ENCODE measurements at places on chromosomes 2 and 18.

DNA sequence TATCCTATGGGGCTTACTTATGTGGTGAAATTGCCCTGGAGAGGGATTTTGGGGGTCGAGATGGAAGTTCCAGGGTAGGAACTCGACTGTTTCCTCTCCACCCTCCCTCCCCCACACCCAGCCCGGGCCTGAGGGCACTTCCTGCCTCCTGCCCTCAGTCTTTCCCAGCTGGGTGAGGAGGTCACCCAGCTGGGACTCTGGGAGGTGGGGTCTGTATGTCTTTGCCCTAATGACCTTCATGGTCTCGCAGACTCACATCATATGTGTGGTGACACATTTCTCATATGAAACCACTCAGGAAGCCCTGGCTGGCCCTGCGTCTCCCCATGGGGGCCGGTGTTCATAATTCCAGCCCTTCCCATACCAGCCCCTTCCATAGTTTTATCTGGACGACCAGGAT lies 12.4 kb downstream of the ATOH8 start:
- DNase-seq = no peak

DNA sequence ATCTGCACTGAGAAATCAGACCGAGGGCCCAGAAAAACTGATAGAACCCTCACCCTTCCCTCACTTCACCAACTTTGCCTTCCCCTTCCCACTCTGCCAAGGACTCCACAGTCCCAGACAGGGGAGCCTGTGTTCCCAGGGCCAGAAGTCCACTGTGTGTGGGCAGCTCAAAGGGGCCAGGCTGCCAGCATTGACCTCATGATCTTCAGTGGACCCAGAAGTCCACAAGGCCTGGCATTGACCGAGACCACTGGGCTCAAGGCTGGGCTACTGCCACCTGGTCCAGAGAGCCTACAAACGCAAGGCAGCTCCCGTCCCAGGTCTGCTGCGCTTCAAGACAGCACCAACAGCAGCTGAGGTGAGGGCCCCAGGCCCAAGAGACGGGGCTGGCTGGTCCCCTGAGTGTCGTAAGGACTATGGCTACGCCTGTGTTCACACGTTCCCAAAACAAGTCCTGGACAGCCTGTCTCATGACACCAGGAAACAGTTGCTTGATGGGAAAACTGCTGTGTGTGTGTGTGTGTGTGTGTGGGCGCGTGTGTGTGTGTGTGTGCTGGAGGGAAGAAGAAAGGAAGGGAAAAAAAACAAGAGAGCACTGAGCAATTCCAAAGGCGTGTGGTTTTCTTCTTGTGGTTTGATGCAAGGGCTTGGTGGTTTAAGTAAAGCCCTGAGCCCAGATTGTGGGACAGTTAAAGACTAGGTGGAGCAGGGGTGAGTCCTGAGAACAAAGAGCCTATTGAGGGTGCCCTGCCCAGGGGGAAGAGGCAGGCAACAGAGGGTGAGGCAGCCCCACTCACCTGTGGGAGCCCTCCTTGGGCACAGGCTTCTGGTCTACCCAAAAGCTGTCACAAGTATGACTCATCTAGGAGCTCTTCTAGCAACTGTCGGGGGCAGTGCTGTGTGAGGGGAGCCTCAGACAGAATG lies 46.6 kb upstream of the ZBTB7C start:
- DNase-seq = peak; percentile 96

GRCh38 chr2:129233751-129234406 lies 745.6 kb upstream of the RAB6C start:
- DNase-seq = peak; percentile 50

DNA sequence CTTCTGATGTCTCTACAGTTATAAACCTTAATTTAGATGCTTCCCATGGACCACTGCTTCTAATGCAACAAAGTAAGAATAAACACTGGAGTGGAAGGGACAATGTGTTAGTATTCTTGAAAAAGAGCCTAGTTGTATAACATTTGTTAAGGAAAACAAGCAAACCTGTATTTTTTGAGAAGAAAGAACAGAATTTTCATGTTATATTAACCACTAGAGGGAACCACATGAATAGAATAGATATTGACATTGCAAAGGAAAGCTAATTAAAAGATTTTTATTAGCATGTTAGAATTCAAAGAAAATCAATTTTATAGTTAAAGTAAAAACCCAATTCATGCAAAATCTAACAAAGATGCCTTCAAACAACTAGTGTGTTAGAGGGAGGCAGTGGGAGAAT lies 151.2 kb upstream of the BARD1 start:
- DNase-seq = no peak

DNA sequence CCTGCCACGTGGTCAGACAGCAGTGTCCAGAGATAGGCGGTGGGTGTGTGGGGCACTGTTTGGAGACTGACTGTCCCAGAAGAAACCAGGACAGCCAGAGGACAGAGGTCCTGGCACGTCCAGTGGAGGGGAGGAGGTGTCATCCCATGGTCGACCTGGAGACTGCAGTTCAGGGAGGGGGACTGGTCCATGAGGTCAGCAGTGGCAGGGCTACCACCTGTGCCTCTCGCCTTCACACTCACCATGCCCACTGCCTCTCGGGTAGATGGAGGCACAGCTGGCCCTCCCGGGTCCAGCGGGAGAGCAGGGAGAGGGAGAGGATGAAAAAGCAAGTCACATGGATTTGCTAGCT lies 53.9 kb downstream of the INHBB start:
- no peak for DNase-seq

DNA sequence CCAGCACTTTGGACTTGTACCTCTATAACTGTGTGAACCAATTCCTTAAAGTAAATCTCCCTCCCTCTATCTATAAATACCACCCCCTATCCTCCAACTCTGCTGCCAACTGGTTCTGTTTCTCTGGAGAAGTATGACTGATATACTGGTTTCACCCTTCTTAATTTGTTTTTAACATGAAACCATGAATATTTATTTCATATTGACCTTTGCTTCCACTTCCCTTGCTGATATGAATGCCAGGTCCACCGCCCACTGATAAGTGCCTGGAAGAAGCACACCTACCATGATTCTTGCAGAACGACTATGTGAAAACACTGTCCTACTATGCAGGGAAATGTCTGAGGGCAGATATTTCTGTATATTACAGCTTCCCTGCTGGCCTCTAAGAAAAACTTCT lies 131.6 kb downstream of the GAREM1 start:
- no peak for DNase-seq

GRCh38 chr2:20353241-20353992 lies 2.8 kb upstream of the PUM2 start:
- peak; percentile 31 for DNase-seq

- no peak for DNase-seq
Measured at GRCh38 chr2:65402780-65403528, 29.4 kb downstream of the SPRED2 start.

DNA sequence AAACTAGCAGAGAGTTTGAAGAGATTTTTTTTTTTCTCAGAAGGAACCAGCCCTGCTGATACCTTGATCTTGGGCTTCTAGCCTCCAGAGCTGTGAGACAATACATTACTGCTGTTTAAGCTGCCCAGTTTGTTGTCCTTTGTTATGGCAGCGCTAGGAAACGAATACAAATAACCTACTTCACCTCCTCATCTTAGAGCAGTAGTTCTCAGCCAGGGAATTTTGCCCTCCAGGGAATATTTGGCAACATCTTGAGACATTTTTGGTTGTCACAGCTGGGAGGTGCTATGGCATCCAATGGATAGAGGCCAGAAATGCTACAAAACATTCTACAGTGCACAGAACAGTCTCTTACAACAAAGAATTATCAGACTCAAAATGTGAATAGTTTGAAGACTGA lies 43.9 kb upstream of the BCL11A start:
- DNase-seq = peak; percentile 4

GRCh38 chr2:101047075-101047766 lies 45.1 kb downstream of the RPL31 start:
- peak; percentile 78 for DNase-seq
